ENCODE measurements at places on chromosomes 13 and 19.

DNA sequence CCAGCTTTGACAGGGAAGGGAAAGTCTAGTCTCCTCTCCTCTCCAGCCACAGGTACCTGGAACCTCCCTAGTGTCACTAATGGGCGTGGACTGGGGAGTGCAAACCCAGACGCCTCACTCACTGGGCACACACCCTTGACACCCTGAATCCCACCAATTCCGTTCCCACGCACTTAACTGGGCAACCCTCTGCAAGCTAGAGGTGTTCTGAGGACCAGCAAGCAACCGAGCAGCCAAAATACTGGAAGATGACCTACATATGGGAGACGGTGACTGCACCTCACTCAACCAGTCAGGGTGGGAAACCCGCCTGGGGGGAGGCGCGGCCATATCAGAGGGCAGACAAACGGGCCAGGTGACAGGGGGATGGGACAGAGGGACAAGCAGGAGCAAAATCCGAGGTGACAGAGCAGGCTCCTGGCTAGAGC, 991 bp downstream of the ABHD17A start:
- DNase-seq: no peak

DNA sequence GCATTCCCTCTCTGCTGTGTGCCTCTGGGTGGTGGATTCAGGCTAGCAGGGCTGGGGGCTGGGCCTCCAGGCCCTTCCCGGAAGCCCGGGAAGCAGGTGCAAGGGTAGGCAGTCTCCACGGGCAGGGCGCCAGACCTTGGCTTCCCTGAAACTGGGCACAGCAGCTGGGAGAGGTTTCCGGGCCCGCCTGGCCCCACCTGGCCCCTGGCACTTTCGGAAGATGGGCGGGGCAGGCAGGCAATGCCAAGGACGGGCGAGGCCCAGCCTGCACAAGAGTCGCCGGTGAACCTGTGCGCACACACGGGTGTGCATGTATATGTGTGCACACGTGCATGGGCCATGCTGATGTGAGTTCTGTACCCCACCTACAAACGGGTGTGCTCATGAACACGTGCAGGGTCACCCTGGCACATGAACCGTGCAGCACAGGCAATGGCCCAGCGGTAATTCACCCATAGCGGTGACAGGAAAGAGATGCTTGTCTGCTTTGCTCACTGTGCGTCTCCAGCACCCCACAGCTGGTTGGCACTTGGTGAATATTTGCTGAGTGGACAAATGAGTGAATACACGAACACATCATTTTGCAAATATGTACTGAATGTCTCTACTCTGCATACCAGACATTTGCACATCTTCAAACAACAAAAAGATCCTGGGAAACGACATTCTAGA, 15.3 kb downstream of the GADD45B start:
- DNase-seq: no peak

- DNase-seq: no peak
These were observed 8.1 kb upstream of the CARM1 start for GRCh38 chr19:10863107-10863717.

DNA sequence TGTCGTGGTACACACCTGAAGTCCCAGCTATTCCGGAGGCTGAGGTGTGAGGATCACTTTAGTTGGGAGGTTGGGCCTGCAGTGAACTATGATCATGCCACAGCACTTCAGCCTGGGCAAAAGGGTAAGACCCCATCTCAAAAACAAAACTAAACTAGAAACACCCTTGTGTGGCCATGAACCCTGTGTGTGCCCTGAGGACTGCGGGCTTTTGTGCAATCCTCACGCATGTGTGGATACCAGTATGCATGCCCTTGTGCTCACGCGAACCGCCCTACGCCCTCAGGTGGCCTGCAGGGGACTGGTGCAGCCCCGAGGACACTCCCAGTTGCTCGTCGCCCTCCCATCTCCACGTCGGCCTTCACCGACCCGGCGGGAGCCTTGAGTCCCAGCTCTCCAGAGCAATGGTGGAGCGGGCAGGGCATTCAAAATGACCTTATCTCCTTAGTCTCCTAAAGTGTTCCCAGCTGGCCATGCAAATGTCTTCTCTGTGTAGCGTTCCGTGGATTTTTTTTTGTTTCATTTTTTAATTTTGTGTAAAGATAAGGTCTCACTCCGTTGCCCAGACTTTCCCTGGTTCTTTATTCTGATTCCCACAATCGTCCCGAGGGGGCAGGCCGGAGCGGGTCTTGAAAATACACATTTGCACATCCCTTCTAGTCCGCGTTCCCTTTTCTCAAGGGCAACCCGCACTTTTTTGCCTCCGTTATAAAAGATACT, 868 bp upstream of the EGLN2 start:
- DNase-seq: peak; percentile 54

- no peak for DNase-seq
These were observed 117.7 kb upstream of the ABCC4 start for GRCh38 chr13:95418946-95419345.

- no peak for DNase-seq
These were observed 41.9 kb downstream of the C13orf46 start for GRCh38 chr13:113931841-113932459.

- DNase-seq: no peak
These were observed 6.5 kb upstream of the PTOV1 start for GRCh38 chr19:49844138-49845095.

DNA sequence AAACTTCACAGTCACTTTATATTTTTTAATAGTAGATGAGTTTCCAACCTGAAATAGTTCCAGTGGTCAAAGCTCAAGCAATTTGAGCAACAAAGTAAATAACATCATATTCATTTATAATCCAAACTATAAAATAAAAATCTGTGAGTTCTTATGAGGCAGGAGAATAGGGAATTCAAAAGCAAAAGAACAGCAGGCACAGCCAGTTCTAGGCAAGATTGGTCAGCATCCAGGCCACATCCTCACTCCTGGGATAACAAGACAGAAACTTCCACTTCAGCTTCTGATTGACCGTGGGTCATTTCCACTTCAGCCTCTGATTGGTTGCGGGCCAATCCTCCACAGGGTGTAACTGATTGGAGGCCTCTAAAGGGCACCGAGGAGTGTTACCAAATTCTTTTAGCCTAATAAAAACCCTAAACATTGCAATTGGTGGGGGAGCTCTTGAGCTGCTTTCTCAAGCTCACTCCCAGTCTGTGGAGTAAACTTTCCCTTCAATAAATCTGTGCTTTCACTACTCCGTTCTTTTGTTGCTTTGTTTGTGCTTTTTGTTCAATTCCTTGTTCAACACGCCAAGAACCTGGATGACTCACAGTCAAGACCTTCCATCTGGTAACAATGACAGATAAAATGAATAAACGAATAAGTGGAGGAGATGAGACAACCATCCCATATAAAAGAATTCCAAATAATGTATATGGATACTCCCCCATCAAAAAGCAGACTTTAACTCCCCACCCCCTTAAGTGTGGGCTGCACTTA, 42.6 kb upstream of the AMER2 start:
- DNase-seq: no peak

GRCh38 chr19:16359074-16359473, 34.4 kb downstream of the KLF2 start:
- DNase-seq: no peak

GRCh38 chr13:97333983-97334382, 100.0 kb upstream of the RAP2A start:
- no peak for DNase-seq

- DNase-seq: no peak
These were observed 39.5 kb downstream of the ARHGAP35 start for GRCh38 chr19:46900341-46900740.

DNA sequence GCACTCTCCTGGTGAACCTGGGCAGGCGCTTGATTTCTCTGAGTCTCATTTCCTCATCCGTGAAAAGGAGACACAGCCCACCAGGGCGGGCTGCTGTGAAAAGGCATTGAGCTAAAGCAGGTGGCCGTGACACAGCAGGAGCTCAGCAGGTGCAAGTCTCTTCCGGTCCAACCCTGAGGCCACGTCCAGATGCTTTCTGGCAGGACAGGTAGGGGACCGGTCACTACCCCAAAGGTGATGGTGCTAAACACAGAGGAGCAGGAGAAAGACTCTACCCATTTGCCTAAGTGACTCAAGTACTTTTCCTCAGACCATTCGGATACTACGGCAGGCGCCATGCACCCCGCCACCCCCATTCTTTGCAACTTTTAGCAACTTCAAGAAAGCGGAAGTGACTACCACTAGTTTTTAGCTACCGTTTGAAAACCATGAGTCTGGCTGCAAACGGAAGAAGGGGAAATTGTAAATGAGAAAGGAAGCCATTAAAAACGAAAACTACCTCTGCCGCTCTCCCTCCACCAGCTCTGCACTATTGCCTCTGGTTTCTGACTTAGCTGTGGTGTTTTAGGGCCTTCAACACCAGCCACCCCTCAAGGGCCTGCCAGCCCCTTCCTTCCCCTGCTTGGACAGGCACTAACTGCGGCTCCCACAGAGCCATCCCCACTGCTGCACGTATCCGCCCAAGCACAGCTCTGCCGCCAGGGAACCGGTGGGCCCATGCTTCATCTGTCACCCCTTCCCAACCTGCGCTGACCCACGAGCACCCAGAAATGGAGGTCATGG, 4.8 kb downstream of the PPP6R1 start:
- DNase-seq: peak; percentile 47

- no peak for DNase-seq
These were observed at the start of gene LGALS13 for GRCh38 chr19:39602224-39602623. LGALS13 (plus strand) TSS chr19:39602524; CDS start chr19:39602569, 45 bp downstream.

GRCh38 chr19:30492586-30493270, 120.5 kb downstream of the ZNF536 start:
- DNase-seq: no peak

DNA sequence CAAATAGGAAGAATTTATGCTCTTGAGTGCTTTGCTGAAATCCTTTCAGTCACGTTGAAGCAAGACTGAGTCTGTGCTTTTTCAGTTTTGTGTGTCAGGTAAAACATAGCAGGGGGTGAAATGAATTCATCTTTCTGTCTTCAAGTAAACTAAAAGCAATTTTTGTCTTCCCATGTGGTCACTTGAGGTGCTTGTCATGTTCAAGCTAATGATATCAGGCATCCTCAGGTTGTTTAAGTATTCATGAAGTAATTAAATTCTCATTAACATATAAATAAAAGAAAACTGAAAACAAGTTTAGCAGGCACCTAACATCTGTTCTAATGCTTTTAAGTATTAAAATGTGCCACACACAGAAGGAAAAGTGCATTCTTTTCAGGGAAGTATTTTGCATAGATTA, 2701.3 kb downstream of the PCDH9 start:
- DNase-seq: no peak

GRCh38 chr19:46634045-46634655, 1.9 kb downstream of the GNG8 start:
- DNase-seq: peak; percentile 98

DNA sequence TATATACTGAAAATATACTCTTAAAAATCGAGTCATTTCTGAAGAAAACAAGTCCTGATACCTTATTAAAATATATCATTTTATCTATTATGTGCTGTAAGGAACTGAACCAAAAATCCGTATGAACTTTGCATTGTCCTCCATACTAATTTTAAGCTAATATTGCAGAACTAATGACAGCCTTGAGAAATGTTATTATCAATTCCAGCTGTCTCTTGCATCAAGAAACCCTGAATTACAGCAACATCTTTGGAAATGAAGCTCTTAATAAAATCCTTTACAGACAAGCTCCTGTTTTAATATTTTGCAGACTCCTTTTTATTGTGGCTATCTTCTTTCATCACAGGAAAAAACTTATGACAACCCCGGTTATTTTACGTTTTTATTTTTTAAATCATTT, 1335.3 kb downstream of the EFNB2 start:
- no peak for DNase-seq

- no peak for DNase-seq
These were observed 1533.3 kb upstream of the SPRY2 start for GRCh38 chr13:81874253-81874652.

- no peak for DNase-seq
These were observed 9.3 kb downstream of the SHKBP1 start for GRCh38 chr19:40585982-40586422.

- DNase-seq: no peak
These were observed 212.1 kb upstream of the MIR17HG start for GRCh38 chr13:91135376-91135775.

- DNase-seq: no peak
These were observed 126.7 kb downstream of the MAB21L1 start for GRCh38 chr13:35349673-35350278.
